Epithelial cell of prostate (primary cell): ENCODE measurements at places on chromosomes 2 and 18.

GRCh38 chr18:48662011-48662661, 123.3 kb downstream of the CTIF start:
- peak; percentile 34 for DNase-seq

GRCh38 chr18:48693625-48694262, 154.9 kb downstream of the CTIF start:
- DNase-seq, result no peak

GRCh38 chr2:17545680-17546613, 5.5 kb downstream of the VSNL1 start:
- DNase-seq, result no peak

DNA sequence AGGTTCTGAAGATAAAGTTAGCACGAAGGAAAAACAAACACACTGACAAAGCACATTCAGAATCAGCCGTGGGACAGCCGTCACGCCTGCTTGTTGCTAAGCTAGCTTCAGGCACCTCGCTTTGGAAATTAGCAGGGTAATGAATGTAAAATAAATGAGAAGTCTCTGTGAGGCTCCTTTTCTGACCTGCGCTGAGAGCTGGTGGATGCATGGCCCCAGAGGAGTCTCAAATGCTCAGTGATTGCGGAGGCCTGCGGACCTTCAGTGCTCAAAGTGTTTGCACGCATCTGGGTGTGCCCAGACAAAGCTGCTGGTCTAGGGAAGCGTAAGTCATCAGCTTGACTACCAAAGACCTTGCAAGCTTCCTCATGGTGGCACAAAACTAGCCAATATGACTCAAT, 50.6 kb downstream of the CD8B2 start:
- no peak for DNase-seq

DNA sequence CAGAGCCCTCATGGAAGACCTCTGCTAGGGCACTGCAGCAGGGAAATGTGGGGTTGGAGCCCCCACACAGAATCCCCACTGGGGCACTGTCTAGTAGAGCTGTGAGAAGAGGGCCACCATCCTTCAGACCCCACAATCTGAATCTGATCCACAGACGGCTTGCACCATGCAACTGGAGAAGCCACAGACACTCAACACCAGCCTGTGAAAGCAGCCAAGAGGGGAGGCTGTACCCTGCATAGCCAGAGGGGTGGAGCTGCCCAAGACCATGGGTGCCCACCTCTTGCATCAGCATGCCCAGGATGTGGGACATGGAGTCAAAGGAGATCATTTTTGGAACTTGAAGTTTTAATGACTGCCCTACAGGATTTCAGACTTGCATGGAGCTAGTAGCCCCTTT, 6.5 kb downstream of the CD226 start:
- no peak for DNase-seq

GRCh38 chr2:60353863-60354262, 199.6 kb downstream of the BCL11A start:
- DNase-seq, result no peak

GRCh38 chr18:8776013-8776943, 70.9 kb downstream of the MTCL1 start:
- DNase-seq, result no peak

- DNase-seq, result no peak
Observed at GRCh38 chr2:160033732-160034392, 28.6 kb downstream of the PLA2R1 start.

DNA sequence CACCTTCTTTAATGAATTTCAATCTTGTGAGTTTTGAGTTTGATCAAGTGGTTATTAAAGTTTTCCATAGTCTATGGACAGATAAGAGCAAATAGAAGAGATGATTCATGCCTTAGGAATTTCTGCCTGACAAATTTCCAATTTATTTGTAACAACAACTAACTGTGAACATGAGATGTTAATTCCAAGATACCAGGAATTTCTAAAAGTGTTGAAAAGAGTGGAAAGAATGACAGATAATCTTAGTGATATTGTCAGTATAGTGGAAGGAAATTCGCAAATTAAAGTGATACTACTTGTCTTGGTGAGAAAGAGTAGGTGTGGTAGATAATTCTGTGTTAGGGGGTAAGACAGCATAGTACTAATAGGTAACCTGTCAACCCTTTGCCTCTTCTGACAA, 82.4 kb downstream of the AGPS start:
- DNase-seq, result no peak

- DNase-seq, result no peak
Observed at GRCh38 chr2:197848602-197849001, 44.2 kb downstream of the PLCL1 start.

DNA sequence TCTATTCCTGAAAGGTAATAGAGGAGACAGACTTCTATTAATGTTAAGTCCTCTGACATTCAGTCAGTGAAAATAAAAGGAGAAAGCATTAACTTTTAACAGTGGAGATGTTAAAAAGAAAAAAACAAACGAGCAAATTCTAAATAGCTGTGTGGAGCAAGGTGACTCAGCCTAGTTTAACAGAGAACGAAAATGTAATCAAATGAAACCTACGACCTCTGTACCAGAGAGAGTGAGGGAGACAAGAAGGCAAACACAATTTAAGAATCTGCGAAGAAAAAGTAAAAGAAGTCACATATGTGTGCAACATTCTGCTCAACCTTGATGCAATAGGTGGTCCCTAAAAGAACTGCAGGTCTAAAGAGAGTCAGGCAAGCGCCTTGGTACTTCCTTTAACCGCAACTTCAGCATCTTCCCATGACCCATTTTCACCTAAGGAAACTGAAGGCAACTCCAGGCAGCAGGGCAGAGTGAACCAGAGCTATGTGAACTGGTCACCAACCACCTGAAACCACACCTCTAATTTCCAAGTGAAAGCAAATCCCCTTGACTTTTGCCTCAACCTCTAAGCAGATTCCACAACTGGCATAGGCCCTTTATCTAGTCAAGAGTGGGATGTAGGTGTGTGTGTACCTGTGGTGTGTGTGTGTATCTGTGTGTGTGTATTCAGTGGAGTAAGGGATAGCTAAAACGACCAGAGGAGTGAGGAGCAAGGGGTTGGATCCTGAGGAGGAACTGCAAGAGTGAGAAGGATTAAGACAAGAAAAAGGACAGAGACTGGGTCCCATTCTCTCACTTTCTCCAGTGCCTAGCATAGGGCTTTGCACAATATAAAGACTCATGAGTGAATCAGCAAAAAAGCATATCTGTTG, 43.0 kb downstream of the FIGN start:
- DNase-seq, result no peak

DNA sequence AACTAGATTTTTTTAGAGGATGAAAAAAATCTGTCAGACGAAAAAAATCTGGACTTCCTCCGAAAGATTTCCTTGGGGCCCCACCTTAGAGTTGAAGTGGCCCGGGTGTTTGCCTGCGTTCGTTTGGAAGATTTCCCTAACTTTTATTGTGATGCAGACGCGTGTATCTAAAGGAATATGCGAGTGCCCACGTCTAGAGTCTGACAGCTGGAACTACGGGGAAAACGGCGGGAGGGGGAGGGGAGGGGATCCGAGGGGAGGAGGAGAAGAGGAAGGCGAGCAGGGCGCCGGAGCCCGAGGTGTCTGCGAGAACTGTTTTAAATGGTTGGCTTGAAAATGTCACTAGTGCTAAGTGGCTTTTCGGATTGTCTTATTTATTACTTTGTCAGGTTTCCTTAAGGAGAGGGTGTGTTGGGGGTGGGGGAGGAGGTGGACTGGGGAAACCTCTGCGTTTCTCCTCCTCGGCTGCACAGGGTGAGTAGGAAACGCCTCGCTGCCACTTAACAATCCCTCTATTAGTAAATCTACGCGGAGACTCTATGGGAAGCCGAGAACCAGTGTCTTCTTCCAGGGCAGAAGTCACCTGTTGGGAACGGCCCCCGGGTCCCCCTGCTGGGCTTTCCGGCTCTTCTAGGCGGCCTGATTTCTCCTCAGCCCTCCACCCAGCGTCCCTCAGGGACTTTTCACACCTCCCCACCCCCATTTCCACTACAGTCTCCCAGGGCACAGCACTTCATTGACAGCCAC, 2.4 kb upstream of the SP9 start:
- DNase-seq, result no peak

DNA sequence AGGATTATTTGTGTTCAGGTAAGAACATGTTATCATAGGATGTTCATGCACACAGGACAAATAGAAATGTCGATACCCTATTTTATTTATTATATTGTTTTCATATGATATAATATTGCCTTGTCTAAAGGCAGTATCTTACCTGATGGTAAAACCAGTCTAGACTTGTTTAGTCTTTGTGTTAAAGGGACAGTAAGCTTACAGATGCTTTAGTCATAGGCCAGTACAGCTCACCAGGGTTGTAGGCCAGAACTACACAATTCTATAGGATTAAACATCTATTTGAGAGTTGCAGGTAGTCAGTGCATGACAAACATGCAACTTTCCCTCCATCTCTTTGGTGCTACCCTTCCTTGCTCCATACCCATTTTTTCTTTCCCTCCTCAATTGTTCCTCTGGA, 158.5 kb downstream of the GALNT3 start:
- no peak for DNase-seq

- no peak for DNase-seq
Observed at GRCh38 chr2:215659650-215660049, 223.8 kb upstream of the FN1 start.

DNA sequence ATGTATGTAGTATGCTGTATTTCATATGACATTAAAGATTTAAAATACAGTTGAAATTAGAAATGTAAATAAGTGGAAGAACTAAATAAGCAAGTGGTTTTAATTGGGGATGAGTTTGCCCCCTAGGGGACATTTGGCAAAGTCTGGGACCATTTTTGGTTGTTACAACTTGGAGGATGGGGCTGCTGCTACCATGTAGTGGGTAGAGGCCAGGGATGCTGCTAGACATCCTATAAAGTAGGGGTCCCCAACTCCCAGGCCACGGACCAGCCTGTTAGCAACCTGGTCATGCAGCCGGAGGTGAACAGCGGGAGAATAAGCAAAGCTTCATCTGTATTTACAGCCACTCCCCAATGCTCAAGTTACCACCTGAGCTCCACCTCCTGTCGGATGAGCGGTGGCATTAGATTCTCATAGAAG, 27.9 kb upstream of the ASNSD1 start:
- no peak for DNase-seq

- no peak for DNase-seq
Observed at GRCh38 chr2:189046320-189046719, 72.1 kb downstream of the COL3A1 start.

GRCh38 chr2:88967844-88968243, 276.4 kb downstream of the RPIA start:
- DNase-seq, result peak; percentile 58

DNA sequence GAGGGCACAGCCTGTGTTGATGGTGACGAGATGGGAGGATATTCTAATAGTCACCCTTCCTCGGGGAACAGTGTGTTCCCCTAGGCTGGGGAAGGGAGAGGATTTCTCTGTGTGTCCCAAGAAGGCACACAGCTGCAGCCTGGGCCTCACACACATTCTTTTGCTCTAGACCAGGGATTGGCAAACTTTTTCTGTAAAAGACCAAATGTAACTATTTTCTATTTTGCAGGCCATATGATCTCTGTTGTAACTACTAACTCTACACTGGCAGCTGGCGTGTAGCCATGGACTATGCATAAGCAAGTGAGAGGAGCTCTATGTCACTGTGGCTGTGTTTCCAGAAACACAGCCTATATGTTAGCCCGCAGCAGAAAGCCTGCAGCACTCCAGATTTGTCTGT, 65.8 kb downstream of the ARHGAP28 start:
- no peak for DNase-seq

DNA sequence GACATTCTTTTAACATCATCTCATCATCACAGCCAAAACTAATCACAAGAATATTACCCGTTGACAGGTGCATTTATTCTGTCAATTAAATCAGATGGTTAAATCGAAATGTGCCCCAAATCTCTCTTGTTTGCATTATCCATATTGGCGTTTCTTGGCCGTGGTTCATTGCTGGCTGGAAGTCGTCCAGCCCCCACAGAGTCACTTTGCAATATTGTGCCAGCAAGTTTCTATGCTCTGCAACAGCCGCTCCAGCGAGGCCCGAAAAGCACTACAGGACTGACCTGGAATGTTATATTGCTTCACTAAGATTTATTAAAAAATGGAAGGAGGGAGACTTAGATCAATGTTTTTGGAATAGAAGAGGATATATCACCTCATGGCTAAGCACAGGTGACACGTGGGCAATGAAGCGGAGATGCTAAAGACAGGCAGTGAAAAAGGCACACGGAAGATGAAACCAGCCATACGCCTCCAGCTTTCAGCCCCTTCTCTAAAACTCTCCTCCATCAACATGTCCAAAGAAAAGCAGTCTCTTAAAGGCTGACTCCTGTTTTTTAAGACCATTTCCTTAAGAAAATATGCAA, 176.8 kb upstream of the VRK2 start:
- no peak for DNase-seq
